ENCODE measurements at places on chromosomes 5 and 9. TPM values are rescaled to one million over a fixed set of nuclear protein-coding genes. Genes with fewer than 3 reads are reported as not detected.

Gene OR1J2
- total RNA-seq, result not detected

Gene PCSK5
- 4.1 TPM for total RNA-seq

Gene RABEPK
- total RNA-seq, result 9.0 TPM

Gene GPRIN1
- total RNA-seq, result 0.50 TPM

Gene TMEM215
- not detected for total RNA-seq

Gene FOXE1
- not detected for total RNA-seq

Gene CDKN2B-AS1
- 0.17 TPM for total RNA-seq

Gene RANBP3L
- total RNA-seq, result 0.50 TPM

Gene CYLC2
- not detected for total RNA-seq

Gene GARIN3
- total RNA-seq, result not detected

Gene ZNF483
- 4.9 TPM for total RNA-seq

Gene LCN12
- 3.6 TPM for total RNA-seq

Gene GRM6
- not detected for total RNA-seq

Gene KIAA0825
- 2.2 TPM for total RNA-seq

Gene PRKAA1
- 35.9 TPM for total RNA-seq

Gene PPP1R26
- 23.3 TPM for total RNA-seq

Gene PRDM9
- not detected for total RNA-seq

Gene RASA1
- 20.6 TPM for total RNA-seq

Gene LAMC3
- total RNA-seq, result 0.07 TPM

Gene HTR1A
- not detected for total RNA-seq

Gene PCDHGB7
- total RNA-seq, result 8.8 TPM

Gene SLC45A2
- not detected for total RNA-seq

Gene FAM81B
- 2.9 TPM for total RNA-seq

Gene KCNV2
- not detected for total RNA-seq

Gene FAM151B
- 1.8 TPM for total RNA-seq

Gene DCTN4
- 43.5 TPM for total RNA-seq

Gene BARHL1
- total RNA-seq, result not detected

Gene NCBP1
- total RNA-seq, result 21.4 TPM

Gene MLLT3
- total RNA-seq, result 15.4 TPM
